ENCODE measurements at places on chromosomes 1 and 21. TPM values are rescaled to one million over a fixed set of nuclear protein-coding genes. Genes with fewer than 3 reads are reported as not detected.

XCL1 gene
- total RNA-seq = 0.55 TPM

DNA sequence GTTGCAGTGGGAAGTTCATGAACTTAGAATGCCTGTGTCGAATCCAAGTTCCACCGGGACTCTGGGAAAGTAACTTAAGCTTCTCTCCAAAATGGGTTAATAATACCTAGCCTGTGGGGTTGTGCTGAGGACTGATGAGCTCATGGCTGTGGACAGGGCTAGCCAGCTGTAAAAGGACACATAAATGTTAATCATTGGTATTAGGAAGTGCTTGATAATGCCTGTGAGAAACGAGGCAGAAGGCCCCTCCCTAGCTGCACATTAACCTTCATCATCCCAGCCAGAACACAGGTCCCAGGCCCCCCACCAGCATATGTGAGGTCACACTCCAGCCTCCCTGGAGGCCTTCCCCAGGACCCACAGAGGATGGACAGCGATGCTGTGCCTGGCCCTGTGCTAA is 789 bp upstream of the GJB4 start:
- no peaks in the 10 kb centered on the region for H3K36me3 ChIP-seq
- no peaks in the 10 kb centered on the region for H3K4me1 ChIP-seq
- no peak overlapping the region for H3K27ac ChIP-seq
- H3K4me3 ChIP-seq = no peak overlapping the region

DNA sequence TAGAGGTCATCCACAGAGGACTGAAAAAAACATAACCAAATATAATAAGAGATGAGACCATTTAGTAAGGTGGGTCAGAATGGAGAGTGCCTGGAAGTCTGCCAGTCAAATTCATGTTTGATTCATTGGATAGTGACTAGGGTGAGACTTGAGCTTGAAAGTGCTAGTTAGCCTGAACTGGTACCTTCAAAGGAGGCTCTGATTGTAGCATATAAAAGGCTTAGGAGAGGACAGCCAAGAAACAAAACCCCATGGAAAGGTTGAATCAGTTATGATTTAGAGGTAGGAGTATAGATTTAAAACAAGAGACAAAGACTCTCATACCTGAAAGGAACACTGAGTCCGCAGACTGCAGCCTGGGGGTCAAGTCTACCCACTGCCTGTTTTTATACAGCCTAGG is 44.4 kb upstream of the LRRC8C start:
- no peak overlapping the region for H3K4me3 ChIP-seq
- H3K27ac ChIP-seq = no peak overlapping the region
- no peak for DNase-seq

GRCh38 chr1:100400404-100400803 is 48.1 kb downstream of the CDC14A start:
- peak; percentile 90 for DNase-seq
- H3K4me3 ChIP-seq = no peak overlapping the region
- H3K4me1 ChIP-seq = peaks cover 100% of the 10 kb centered on the region
- peak overlapping the region; percentile 55 for H3K27ac ChIP-seq

DNA sequence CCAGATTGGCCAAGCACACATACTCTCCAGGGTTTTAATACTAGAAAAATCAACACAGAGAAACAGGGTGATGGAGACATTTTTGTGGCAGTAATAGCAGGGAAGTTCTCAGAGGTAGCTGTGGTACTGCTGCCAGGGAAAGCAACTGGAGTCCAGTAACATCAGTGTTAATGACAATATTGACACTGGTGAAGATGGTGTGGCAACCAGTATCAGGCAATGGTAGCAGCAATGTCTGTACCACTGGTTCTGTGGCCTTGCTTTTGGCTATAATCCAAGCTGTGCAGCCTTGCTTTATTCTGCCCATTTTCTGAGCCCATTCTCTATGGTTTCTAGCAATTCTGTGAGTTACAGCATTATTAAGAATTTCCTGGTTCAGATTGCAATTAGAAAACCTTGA is 1.6 kb upstream of the SNX7 start:
- peaks cover 10% of the 10 kb centered on the region for H3K4me1 ChIP-seq
- H3K27me3 ChIP-seq = peaks cover 12% of the 10 kb centered on the region
- H3K36me3 ChIP-seq = no peaks in the 10 kb centered on the region
- H3K4me3 ChIP-seq = no peak overlapping the region
- no peak for DNase-seq

MAP1LC3C gene
- total RNA-seq = not detected

HRNR gene
- total RNA-seq = not detected

RGS21 gene
- not detected for total RNA-seq
